ENCODE measurements at places on chromosomes 3 and 15. TPM values are rescaled to one million over a fixed set of nuclear protein-coding genes. Genes with fewer than 3 reads are reported as not detected.

The SERP1 gene
- 144 TPM for total RNA-seq

The CCR4 gene
- 0.53 TPM for total RNA-seq

The FOXB1 gene
- not detected for total RNA-seq

The TEX9 gene
- 17.3 TPM for total RNA-seq

DNA sequence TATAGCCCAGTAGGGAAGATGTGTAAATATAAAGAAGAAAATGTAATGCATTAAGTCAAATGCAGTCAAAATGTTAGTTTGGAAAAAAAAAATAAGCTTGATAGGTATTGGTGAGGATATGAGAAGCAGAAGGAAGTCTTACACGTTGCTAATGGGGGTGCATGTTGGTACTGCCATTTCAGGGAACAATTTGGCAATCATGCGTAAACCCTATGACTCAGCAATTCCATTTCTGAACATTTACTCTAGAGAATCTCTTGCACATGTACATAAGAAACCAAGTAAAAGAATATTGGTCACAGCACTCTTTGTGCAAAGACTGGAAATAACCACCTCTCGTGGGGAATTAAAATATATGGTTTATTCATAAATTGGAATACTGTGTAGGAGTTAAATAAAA, 35.5 kb upstream of the TIMP4 start:
- no peak for DNase-seq

- no peak for DNase-seq
Observed at GRCh38 chr3:177676148-177676547, 478.9 kb upstream of the TBL1XR1 start.

DNA sequence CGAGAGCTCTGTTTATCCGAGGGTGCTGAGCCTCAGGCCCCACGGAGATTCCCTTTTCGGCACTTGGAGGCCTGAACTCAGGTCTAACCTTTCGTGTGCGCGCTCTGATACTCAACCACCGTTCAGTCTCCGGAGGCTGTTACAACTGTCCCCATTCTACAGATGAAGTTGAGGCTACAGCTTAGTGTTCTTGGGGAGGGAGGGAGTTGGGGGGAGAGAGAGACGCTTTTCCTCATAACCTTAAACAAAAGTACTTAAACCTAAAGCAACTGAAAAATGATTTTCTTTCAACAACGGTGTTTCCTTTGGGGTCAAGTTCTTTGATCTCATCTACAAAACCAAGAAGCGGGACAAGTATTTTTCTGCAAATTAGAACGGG, 952 bp upstream of the CHST2 start:
- DNase-seq, result no peak

DNA sequence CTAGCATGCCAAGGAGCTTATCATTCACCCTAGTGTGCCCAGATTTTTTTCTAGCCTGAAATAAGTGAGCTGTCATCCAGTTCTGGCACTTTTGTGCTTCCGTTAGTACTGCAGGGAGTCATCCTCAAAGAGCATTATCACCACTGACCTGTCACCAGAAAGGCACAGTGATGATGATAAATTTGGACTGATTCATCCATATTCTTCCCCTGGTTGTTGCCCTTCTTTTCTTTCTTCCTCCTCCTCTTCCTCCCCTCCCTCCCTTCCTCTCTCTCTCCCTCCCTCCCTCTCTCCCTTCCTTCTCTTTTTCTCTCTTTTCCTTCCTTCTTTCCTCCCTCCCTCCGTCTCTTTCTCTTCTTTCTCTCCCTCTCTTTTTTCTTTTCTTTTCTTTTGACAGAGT, 21.3 kb downstream of the SLC35G2 start:
- no peak for DNase-seq

DNA sequence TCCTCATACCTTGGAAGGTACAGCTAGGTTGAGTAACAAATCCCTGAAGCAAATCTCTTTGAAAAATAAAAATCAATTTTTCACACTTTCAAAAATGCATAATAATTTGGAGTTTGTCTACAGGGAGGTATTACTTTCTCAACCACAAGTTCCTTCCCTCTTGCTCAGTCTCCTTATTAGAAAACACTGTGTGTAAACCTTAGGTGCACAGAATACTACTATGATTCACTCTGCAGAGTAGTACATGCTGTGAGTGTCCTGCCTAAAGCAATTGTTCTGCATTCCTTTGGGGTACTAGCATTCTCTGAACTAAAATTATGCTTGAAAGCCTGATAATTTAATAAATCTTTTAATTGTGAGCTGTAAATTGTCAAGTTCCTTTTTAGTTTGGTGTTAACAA, 115.9 kb upstream of the EPHA3 start:
- no peak for DNase-seq

- no peak for DNase-seq
Observed at GRCh38 chr3:69737392-69737791, 1.9 kb upstream of the MITF start.

DNA sequence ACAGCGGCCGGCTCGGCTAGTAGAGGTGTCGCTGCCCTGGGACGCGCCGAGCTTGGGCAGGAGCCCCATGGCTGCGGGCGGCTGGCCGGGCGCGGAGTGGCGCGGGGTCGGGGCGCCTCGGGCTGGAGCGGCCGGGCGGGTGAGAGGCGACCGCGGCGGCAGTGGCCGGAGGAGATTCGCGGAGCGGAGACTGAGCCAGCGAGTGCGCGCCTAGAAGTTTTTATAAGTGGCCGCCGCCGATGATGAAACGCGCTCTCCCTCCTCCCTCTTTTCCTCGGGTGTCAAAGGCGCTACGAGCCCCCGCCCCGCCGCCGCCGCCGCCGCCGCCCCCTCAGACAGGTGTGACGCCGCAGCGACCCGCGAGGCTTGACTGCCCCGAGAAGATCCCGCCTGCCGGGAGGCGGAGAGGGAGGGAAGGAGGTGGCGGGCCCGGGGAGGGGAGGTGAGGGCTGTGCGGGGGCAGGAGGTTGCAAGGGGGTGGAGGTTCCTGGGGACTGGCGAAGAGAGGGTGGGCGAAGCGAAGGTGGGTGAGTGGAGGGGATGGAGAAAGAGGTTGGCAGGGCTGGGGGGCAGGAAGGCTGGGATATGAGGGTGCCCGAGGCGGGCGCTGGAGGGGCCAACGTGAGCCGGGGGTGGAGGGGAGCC, at the start of gene SLCO2A1:
Gene SLCO2A1, minus strand, starts transcription at position 192 of the 645 bp plus-strand sequence. Its CDS starts 123 bp downstream, at position 69.
- DNase-seq, result no peak

DNA sequence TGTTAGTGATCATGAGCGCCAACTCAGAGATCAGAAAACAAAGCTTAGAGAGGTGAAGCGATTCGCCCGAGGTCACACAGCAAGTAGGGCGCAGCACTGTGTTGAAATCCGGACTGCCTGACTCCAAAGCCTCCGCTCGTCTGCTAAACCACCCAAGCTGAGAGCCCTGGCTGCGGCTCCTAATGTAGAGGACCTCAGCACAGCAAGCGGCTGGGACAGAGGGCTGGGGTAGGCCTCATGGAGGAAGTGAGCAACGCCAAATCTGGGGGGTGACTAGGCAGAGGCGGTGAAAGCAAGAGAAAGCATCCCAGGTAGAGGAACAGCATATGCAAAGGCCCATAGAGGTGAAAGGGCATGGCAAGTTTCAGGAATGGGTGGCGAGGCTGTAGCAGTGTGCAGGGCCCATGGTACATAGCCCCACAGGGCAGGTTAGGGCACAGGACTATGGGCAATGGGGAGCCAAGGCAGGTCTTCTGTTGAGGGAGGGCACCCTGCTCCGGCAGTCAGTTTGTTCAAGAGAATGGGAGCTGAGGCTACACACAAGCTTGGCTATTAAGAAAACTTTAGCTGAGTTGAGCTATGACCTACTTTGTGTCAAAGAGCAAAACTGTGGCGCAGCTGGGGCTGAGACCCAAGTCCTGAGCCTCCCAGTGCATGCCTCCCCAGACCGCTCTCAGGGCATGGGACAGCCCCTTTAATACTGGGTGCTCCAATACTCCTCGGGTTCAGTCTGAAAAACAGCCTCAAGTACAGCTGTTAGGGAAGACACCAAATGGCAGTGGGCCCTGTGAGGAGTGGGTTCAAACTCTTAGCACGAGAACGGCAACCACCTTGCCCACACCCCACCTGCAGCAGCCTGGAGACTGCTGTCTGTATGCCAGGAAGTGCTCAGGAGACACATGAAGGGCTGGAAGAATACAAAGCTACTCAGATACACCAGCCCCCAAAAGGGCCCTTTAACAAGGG, 988 bp upstream of the CFAP92 start:
- DNase-seq, result no peak

DNA sequence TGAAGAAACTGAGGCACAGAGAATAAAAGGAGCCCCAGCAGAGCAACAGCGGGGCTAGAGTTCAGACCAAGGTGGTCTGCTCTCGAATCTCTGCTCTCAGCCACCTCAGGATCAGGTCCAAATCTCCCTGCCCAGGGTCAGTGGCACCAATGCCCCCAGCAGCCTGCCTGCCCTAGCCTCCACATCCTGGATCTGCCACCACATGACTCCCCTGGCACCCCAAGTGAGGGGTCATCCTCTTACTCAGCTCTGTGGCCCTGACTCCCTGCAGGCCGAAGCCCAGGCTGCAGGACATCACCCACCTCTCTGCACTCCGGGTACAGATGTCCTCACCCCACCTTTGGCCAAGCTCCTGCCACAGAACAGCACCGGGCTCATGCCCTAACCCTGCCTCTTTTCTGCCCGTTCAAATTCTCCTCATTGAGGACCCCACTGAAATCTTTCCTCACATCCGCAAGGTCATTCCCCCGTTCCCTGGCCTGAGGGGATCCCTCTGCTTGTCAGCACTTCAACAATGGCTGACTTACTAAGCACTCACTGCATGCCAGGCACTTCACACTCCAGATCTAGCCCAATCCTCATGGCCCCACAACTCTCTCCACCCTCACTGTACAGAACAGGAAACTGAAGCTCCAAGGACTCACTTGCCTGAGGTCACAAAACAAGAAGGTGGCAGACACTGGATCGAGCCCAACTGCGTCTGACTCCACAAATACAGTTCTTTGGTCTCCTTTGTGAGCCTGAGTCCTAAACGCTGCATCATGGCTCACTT, 4.3 kb downstream of the PPIB start:
- no peak for DNase-seq

DNA sequence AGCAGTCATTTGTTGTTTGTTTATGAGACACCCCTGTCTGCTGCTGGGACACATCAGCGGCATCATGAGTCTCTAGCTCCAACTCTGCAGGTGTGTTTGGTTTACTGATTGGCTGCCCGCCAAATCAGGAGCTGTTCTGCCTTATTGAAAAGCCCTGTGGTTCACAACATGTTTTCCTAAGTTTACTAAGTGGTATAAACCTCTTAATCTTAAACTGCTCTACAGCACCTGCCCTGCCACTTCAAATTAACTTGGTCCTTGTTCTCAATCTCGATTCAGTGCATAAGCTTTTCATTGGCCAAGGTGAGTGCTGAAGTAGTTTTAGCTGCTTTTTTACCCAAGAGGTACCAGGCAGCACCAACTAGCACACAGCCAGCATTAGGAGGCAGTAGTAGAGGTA, 77.8 kb upstream of the WDR72 start:
- no peak for DNase-seq
